ENCODE measurements at places on chromosomes 2 and 18.

GRCh38 chr2:48588745-48589144 lies 28.9 kb upstream of the GTF2A1L start:
- DNase-seq, result no peak

DNA sequence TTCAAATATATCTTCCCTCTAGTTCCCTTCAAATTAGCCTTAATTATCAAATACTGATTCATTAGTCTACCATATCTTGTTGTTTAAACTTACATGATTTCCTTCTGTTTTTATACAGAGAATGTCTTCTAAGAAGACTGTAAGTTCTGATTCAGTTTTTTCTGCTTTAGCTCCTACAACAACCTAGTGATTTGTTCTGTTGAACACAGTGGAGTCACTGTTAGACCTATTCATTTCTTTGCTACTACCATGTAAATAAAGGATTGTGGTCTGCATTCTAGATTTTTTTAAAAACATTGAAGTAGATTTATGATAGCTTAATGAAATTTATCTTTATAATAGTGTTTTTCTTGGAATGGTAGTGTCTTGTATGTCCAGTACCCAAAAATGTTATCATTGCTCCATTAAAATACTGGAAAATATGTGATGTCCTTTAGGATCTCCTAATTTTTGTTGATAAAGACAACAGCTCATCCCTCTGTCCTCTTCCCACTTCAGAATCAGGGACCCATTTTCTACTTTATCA lies 146.4 kb downstream of the MBD5 start:
- DNase-seq, result no peak

DNA sequence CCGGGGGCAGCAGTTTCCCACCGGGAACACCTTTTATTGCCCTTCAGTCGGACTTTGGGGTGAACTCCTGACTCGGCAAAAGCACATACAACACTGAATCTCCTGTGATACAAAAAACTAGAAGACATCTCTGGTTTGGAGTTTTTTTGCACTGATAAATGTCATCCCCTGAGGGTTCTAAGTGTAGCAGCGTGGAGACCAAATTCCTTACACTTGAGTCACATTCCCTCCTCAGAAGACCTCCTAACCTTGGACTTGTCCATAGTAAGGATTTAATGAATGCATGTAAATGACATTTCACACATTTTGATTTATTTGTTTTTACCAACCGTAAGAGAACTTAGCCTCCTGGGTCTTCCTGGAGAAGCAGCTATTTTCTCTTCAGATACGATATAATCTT lies 54.0 kb upstream of the GPR45 start:
- no peak for DNase-seq

- no peak for DNase-seq
Measured at GRCh38 chr18:7370802-7371201, 139.9 kb downstream of the LRRC30 start.

DNA sequence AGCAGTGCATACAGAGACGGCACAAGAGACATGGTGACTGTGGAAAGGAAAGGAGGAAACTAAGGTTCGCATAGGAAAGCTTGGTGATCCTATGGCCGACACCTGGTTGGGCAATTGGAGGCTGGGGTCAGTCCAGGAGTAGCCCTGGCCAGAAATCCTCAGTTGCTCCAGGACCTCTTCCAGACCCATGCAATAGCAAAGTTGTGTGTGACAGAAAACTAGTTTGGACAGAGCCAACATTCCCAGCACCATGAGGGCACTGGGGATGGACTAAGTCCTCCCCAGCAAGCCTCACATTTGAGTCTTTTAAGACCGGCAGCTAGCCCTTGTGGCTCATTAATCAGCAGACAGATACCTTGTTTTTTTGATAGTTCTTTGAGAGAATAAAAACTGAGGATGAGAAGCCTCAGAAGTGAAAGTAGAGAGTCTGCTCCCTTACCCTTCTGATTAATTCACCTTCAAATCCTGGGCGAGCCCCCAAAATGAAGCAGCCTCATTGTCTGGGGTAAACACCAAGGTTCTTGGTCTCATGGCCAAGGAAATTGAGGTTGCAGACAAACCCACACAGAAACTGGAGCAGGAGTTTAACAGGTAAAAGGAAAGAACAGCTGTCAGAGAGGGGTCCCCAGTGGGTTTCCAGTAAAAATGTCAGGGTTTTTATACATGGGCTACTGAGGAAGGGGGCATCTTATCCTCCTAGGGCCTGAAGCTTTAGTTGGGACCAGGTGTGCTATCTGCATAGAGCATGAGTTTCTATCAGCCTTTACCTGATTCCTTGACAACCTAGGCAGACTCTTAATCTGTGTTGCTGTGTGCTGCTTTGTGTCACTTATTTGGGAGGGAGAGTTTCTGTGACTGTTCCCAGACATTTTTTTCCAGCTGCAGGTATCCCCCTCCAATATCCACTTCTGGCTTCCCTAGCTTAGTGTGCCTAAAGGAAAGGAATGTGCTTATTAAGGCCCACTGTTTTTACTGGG lies 39.1 kb downstream of the STK17B start:
- DNase-seq, result no peak

GRCh38 chr2:204260162-204260877 lies 285.0 kb upstream of the PARD3B start:
- DNase-seq, result peak; percentile 26

GRCh38 chr2:3902131-3902530 lies 198.8 kb downstream of the DCDC2C start:
- DNase-seq, result no peak

DNA sequence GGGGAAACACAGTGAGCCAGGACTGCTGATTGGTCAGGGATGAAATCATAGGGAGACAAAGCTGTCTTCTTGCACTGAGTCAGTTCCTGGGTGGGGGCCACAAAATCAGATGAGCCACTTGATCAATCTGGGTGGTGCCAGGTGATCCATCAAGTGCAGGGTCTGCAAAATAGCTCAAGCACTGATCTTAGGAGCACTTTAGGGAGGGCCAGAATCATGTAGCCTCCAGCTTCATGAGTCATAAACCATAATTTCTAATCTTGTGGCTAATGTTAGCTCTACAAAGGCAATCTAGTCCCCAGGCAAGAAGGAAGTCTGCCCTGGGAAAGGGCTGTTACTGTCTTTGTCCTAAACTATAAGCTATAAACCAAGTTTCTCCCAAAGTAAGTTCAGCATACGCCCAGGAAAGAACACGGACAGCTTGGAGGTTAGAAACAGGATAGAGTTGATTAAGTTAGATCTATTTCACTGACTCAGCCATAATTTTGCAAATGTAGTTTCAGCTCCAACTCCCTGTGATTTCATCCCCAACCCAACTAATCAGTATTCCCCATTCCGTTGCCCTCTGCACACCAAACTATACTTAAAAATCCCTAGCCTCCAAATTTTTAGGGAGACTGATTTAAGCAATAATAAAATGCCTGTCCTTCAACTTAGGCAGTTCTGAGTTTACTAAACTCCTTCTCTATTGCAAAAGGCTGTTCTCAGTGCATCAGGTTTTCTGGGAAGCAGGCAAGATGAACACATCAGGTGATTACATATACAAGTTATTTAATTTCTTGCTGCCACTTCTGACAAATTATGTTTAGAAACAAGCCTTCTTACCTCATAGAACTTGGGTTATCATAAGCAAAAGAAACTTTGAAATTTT lies 226.9 kb upstream of the SPOPL start:
- no peak for DNase-seq

DNA sequence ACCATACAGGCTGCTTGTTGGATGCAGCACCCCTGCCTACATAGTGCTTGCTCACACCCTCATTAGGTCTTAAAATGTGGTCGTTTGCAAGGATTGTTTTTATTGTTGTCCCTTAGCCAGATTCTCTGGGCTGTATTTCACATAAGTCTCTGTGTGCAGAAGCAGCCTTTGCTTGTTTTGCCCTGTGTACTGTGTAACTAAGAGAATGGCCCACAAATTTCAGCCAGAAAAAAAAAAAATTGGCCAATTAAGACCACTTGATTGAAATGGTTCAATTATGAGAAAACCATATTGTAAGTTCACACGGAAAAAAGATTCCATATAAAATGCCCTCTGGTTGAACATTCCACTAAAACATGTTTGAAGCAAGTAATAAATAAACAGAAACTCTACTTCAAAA lies 377.1 kb upstream of the SOX11 start:
- DNase-seq, result no peak

GRCh38 chr2:212030709-212031108 lies 507.9 kb downstream of the ERBB4 start:
- no peak for DNase-seq

- DNase-seq, result no peak
Measured at GRCh38 chr18:12531749-12532148, 124.0 kb downstream of the PRELID3A start.

GRCh38 chr18:7237673-7238272 lies 6.9 kb downstream of the LRRC30 start:
- no peak for DNase-seq

DNA sequence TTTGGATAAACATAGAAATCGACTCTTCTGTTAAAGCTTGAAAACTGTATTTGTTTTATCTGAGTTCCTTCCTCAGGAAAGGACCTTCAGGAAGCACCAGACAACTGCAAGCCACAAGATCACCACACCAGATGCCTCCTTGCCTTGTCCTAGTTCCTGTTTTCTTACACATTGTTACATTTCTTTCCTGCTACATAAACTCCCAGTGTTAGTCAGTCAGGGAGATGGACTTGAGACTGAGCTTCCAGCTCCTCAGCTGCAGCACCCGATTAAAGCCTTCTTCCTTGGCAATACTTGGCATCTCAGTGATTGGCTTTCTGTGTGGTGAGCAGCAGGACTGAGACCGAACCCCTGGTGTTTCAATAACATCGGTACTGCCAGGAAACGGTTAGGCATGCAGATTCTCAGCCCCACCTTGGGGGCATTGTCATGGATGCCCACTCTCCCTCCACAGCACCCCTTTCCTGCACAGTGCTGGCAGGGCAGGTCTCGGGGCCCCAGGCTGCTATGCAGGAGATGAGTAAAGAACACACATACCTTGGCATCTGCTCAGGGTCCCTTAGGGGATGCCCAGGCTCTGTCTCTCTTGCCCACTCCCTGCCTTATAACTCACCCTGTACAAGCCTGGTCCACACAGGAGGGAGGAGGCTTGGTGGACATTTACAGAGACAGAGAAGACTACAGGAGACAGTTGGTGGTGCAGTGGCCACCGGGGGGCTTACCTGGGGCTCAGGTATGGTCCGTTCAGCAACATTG lies 32.6 kb downstream of the ANKMY1 start:
- DNase-seq, result no peak

Measured in brain pericyte (primary cell).